ENCODE measurements at places on chromosomes 12 and 14.
A peak's percentile ranks its signal among the peaks of the same experiment; 100 is the strongest.

GRCh38 chr12:128801879-128802391 lies 21.8 kb downstream of the SLC15A4 start:
- peak; percentile 70 for DNase-seq

- DNase-seq: no peak
These were observed at the start of gene DTX3 for GRCh38 chr12:57604454-57604991. TSS of gene DTX3 (plus strand) at chr12:57604824. CDS start at chr12:57606518, 1,694 bp downstream.

DNA sequence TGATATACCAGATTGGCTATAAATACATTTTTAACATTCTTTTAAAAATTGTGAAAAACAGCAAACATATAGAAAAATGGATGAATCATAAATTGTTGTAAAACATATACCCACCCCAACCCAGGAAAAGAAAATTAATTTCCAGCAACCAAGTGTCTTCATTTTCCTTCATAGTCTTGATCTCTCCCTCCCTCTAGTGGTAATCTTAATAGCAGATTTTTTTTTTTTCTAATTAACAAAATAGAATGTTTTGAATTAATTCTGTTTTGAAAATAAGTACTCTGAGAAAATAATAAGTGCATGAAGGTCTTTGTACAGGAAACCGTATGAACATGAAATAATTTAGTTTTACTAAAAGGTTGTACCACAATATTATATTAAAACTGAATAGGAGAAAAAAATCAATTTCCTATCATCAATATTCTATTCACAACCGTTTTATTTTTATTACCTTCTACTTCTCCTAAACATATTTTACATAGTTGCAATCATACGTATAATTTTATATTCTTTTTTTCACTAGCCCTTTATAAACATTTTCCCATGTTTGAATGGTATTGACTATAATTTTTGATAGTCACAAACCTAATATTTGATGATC lies 7.0 kb downstream of the ETNK1 start:
- peak; percentile 31 for DNase-seq

- peak; percentile 44 for DNase-seq
These were observed 93.1 kb upstream of the ZDHHC17 start for GRCh38 chr12:76670776-76671175.

- DNase-seq: no peak
These were observed 2.3 kb downstream of the ACRBP start for GRCh38 chr12:6644903-6645302.

DNA sequence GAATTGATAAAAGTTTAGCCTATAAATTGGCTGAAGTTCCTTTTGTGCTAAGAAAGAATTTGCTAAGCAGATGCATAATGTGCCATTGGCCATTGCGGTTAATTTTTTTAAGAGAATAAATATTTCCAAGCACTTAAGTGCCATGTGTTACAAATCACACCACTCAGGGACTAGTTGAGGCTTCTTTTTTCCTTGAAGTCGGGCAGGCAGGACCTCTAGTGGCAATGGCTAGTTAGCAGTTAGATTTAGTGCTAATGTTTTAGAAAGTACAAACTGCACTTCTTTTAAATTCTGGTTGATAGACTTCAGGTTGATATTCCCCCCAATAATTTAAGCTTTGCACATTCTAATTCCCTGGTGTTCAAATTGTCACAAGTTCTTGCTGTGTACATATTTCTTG lies 294.3 kb downstream of the APAF1 start:
- DNase-seq: peak; percentile 42

DNA sequence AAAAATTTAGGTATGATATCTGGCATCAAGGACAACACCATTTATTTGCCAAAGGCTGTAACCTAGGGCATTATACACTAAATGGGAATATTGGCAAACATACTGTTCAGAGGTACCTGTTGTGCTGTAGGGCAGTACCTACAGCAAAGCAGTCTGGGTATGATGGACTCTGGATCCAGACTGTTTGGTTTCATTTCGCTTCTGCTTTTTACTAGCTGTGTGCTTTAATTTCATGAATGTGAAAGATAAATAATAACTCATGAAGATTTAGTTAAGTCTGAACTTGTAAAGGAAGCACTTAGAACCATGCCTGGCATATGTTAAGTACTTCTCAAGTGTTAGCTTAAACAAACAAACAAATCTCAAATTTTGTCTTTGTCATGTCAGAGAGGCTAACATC lies 17.7 kb upstream of the SLC38A2 start:
- DNase-seq: no peak

DNA sequence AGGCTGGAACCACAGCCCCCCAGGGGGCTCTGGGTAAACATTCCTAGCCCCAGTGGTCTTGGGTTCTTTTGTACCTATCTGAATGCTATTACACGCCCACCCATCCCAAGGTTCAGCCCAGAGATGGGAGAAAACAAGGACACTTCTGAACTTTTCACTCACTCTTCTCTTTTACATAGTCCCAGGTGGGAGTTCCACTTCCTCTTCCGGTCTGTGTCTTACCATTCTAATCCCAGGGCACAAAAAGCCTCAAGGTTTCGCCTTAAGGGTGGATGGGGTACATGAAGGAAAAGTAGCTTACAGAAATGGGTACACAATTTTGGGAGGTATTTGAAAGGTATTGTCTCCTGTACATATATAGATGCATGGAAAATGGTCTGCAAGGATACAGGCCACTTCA lies 79.0 kb downstream of the TMEM30B start:
- no peak for DNase-seq

- DNase-seq: no peak
These were observed 446.9 kb downstream of the ATP23 start for GRCh38 chr12:58388261-58388660.

DNA sequence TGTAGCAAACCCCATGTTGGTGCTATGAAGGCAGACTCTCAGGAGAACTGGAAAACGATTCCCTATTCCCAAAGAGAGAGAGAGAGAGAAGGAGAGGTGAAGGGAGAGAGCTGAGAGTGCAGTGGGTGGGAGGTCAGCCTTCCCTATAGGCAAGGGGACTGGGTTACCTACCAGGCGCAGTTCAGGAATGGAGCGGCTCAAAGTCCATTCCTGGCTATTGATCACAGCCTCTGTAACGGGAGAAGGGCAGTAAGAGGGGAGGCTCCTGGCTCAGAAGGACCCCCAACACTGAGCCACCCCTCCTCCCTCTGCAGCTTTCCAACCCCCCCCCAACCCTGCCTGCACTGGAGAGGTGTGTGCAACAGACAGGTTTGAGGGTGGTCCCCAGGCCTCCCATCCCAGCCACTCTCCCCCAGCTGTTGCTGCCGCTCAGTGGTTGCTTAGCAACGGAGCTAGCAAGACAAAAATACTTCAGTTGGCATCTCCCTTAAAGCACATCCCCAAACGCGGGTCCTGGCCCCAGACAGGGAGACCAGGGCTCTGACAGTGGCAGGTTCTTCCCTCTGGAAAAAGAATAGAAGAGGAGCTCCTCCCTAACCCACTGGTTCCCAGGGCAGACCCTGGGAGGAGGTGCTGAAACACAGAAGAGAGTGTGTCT lies 3.2 kb downstream of the AGAP2 start:
- DNase-seq: no peak

- no peak for DNase-seq
These were observed 862.2 kb downstream of the RPS29 start for GRCh38 chr14:48723841-48724495.

- DNase-seq: no peak
These were observed 3.9 kb downstream of the BCAT1 start for GRCh38 chr12:24945039-24945438.

DNA sequence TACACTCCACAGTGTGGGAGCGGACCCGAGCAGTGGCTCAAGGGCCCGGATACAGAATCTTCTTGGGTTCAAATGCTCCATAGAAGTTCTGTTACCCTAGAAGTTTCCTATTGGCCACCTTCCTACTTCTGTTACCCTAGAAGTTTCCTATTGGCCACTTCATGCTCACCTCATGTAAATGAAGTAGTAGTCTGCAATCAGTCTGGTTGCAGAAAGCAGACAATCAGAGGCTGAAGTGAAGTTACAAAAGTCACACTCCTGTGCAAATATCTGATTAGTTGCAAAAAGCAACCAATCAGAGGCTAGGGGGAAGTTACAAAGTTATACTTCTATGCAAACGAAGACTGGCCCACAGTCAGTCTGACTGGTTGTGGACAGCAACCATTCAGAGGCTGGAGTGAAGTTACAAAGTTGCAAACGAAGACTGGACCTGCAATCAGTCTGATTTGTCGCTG lies 77.8 kb upstream of the CPNE8 start:
- DNase-seq: no peak

DNA sequence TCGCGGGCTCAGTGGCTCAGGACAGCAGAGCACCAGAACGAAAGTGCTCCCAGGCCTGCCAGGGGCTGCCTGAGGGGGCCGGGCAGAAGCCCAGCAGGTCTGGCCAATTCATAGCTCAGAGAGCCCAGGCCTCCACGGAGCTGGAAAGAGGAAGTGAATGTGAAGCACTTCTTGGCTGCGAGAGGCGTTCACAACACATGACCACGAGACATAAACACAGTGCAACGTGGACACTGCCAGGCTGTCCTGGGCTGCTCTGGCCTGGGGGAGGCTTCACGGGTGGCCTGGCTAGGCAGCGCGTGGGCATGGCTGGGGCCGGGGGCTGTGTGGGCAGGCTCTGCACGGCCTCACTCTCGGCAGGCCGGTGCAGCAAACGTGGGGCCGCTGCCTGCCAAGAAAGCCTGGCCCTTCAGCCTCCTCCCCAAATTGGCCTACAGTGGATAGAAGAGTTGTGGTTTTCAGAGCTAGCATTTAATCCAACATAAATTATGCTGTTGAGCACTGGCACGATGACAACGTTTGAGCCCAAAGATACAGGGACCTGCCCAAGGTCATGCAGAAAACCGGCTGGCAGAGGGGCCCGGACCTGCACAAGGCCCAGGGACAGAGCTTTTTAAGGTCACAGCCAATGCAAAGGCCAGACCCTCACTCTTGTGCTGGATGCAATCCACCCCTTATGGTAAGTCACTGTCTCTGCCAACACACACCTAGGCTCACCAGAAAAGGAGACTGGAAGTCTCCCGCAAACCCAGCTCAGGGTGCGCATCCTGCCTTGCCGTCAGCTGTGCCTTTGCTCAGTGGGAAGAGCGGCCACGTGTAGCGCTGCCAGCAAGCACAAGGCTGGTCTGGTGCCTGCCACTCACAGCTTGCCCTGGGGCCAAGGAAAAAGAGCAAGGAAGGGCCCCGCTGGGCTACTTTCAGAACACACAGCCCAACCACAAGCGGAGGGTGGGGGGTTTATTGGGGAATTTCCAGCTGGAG lies 8.6 kb downstream of the SLC25A29 start:
- DNase-seq: no peak

GRCh38 chr12:121576851-121577391 lies 3.9 kb downstream of the KDM2B start:
- DNase-seq: peak; percentile 89

- peak; percentile 3 for DNase-seq
These were observed 163.2 kb downstream of the PTPRO start for GRCh38 chr12:15485466-15485865.

GRCh38 chr14:52227619-52228222 lies 39.8 kb upstream of the PTGDR start:
- DNase-seq: no peak

DNA sequence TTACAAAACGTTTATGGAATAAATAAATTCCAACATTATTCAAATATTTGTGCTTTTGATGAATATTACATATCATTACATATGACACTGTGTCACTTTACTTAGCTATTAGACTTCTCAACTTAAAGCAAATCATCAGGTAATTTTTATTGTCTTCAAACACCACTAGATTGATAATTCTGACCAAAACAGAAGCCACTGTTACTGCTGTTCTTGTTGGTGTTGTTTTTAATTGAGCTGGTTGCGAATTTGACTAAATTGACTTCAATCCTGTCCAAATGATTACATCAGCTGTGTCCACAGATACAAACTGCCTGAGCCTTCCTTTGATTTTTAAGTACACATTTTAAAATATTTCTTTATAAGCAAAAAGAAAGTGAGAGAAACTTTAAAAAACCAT lies 29.2 kb downstream of the PRKD1 start:
- DNase-seq: no peak

- DNase-seq: no peak
These were observed 4.1 kb upstream of the ACTN1 start for GRCh38 chr14:68983191-68983590.

- DNase-seq: no peak
These were observed 30.1 kb upstream of the CLEC14A start for GRCh38 chr14:38285962-38286361.

- DNase-seq: peak; percentile 87
These were observed 10.0 kb upstream of the GPRC5A start for GRCh38 chr12:12881151-12881909.

- no peak for DNase-seq
These were observed 611.3 kb downstream of the ETNK1 start for GRCh38 chr12:23236066-23236780.
